ENCODE measurements at places on chromosomes 11 and 22.

- DNase-seq, result no peak
Observed at GRCh38 chr11:82811369-82811768, 77.7 kb upstream of the FAM181B start.

GRCh38 chr11:8767466-8768142 lies 85.0 kb downstream of the RPL27A start:
- peak; percentile 75 for DNase-seq

DNA sequence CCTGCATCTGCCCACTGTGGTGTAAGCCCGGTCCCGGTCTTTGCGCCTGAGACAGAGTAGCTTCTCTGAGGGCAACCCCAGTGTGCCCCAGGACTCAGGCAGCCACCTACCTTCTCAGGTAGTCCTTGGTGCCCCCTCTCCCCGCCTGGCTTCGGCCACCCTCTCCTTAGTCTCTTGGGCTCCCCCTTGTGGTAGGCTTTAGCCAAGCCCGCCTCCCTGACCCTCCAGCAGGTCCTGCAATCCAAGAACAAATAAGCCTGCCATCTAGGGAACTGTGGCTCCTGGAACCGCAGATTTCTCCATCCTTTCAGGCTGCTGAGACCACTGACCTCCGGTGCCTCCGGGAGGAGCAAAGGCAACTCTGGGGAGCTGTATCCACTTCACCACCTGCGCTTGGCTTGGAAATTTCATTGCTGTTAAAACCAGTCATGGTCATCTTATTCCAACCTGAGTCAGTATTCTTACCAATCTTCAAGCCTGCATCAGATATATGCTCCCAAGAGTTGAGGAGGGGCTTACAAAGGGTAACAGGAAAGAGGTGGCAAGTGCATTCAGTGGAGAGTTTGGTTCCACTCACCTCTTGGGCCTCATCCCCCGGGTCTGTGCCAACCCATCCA lies 52.8 kb upstream of the TENM4 start:
- DNase-seq, result peak; percentile 62

DNA sequence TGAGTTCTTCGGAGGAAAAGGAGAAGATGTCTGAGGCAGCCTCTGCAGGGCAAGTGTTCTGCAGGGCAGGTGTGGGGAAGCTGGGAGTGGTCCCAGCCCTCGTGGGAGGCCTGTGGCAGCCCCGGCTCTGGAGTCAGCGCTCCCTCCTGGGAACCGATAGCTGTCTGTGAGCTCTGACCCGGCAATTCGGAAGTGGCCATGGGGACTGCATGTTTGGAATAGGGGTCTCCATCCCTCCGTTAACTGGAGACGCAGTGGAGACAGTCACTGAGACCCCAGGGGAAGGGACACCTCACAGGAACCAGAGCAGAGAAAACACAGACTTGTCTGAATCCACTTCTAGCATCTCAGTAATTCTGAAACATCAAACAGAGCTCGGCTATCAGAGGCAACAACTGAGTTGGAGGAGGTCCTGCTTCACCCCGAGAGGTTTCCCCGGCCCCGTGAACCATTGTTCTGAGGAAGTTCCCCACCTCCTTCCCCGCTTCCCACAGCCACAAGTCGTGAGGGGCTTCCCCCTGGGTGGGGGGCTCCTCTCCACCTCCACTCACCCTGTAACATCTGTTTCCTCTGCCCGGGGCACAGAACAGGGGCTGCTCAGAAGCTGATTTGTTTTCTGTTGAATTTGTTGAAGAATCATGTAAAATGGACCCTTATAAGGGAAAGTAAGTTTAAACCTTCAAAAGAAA lies 99.6 kb downstream of the BRD1 start:
- DNase-seq, result no peak

GRCh38 chr11:119361056-119361787 lies 14.7 kb upstream of the MFRP start:
- DNase-seq, result peak; percentile 88

- no peak for DNase-seq
Observed at GRCh38 chr22:19559956-19560355, 35.7 kb upstream of the CLDN5 start.

- no peak for DNase-seq
Observed at GRCh38 chr11:15757048-15757698, 599.2 kb downstream of the SOX6 start.

- no peak for DNase-seq
Observed at GRCh38 chr11:86140334-86140990, 71.6 kb upstream of the PICALM start.

DNA sequence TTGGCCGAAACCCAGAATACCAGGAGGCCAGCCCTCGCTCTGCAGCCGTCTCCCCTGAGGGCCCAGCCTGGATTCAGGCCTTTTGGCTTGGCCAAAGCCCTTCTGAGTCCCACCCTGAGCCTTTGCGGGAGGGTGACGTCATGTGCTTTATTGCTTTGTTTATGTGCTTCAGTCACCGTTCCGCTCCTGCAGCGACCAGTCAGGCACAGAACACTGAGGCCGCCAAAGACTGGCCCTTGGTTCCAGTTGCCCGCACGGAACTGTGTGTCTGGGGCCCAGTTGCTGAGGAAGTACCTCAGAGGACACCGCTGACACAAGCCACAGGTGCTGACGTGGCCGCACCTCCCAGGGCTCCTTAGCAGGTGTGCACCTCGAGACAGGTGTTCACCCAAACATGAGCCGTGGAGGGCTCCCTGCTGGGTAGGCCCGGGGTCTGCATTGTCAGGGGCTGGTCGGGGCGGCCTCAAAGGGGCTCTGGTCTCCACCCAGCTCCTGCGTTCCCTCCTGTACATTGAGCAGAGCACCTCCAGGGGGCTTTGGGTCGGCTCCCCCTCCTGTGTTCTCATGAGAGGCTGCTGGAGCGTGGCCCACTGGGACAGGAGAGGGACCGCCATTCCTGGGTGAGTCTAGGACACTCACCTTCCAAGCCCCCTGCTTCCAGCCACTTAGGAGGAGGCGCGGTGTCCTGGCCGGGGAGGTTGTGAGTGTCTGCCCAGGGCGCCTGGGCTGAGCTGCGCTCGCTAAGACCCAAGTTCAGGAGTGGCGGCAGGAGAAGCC lies 376.8 kb downstream of the TBC1D22A start:
- DNase-seq, result no peak

GRCh38 chr22:27097506-27097905 lies 440.1 kb downstream of the MIAT start:
- DNase-seq, result no peak

GRCh38 chr11:121328967-121329679 lies 36.6 kb downstream of the SC5D start:
- DNase-seq, result no peak

DNA sequence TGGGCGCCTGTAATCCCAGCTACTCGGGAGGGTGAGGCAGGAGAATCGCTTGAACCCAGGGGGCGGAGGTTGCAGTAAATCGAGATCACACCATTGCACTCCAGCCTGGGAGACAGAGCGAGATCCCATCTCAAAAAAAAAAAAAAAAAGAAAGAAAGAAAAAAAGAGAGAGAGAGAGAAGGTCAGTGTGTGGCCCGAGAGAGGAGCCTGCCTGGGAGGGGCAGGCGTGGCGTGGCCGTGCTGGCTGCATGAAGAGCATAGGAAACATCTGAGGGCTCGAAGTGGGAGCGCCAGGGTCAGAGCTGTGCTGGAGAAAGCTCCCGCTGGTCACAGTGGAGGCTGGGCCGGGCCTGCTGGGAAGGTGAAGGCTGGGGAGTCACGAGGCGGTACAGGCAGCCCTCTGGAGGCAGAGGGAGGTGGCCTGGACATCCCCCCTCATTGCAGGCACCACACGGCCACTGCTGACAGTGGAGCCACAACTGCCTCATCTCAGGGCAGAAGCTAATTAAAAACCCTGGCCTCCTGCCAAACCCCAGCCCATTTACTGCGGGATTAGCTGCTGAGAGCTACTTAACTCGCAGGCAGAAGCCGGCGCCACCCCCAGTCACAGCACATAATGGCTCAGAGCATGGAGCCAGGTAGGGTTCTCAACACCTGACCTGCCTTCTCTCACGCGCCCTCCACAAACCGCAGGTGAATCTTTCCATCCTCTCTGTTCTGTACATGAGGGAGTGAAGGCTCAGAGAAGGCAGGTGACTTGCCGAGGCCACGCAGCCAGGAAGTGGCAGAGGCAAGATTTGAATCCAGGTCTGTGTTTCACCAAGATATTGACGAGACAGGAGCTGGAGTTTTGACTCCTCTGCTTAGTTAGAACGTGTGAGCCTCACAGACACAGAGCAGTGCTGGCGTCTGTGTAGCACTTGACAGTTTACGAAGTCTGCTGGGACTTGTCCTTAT lies 32.6 kb downstream of the NFAM1 start:
- DNase-seq, result peak; percentile 14
